NCI-H146 (cell line): ENCODE measurements at places on chromosomes 7 and 10.

DNA sequence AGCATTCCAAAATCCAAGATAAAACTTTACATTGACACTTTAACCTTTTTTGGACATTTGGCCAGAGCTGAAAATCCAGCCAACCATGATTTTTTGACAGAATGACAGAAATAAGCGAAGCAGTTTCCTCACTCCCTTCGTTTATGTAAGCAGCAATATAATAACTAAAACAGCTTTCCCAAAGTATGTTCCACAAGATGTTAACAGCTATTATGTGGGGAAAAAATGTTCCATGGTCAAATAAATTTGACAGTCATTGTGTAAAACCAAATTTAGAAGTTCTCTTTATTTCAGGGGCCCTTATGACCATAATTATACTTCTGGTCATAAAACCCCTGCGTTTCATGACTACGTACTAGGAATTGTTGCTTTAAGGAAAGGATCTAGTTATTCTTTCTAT is 416.5 kb downstream of the MAGI2 start:
- no peak for DNase-seq

DNA sequence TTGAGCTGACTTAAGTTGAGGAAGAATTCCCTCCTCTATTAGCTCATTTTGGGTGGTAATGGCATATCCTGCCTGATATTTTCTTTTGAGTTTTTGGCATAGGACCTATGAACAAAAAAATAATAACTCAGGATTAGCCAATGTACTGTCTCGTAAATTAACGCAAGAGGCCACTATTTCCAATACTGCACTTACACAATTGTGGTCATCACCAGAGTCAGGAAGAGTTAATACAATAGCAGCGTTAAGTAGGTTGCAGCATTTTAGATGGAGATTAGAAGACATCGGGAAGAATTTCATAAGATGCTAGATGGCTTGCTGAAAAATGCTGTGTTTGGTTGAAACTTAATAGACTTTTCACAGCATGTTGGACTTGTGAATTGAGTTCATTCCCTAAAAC is 36.4 kb downstream of the ANTXRL start:
- DNase-seq = no peak

DNA sequence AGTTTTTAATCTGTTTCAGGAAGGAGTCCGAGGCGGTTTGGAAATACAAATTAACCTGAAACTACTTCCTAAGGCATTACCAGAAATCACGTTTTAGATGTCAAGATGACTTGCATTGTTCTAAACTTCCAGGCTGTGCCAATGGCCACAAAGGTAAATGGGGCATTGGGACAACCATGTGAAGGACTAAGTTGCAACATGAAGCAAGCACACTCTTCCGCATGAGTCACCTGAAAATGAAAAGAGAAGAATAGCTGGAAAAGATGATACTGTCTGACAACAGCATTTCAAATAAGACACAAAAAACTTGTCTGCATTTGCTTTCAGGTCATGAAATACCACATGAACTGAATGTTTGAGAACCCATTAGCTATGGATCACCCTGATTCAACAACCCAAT is 262.1 kb downstream of the AHR start:
- DNase-seq = no peak

- no peak for DNase-seq
These were observed 39.1 kb downstream of the MINDY3 start for GRCh38 chr10:15821046-15821683.

- no peak for DNase-seq
These were observed 44.1 kb upstream of the ZNRF2 start for GRCh38 chr7:30240106-30240800.

DNA sequence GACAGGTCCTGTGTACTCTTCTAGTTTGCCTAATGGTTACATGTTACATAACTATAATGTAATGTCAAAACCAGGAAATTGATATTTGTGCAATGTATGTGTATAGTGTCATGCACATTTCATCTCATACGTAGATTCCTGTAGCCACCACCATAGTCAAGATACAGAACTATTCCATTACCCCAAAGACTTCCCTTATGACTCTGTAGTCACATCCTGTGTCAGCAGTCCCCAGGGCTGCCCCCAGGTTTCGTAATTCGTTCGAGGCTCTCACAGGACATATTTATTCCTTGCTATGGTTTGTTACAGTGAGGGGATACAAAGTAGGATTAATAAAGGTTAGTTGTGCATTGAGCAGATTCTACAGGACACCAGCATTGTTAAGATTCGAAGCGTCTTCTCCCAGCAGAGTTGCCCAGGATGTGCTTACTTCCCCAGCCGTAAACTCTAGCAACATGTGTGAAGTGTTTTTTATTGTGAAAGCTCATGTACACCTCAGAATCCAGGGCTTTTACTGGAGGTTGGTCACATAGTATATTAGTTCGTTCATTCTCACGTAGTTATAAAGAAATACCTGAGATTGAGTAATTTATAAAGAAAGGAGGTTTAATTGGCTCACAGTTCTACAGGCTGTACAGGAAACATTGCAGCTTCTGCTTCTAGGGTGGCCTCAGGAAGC is 18.6 kb downstream of the RABGEF1 start:
- DNase-seq = no peak

DNA sequence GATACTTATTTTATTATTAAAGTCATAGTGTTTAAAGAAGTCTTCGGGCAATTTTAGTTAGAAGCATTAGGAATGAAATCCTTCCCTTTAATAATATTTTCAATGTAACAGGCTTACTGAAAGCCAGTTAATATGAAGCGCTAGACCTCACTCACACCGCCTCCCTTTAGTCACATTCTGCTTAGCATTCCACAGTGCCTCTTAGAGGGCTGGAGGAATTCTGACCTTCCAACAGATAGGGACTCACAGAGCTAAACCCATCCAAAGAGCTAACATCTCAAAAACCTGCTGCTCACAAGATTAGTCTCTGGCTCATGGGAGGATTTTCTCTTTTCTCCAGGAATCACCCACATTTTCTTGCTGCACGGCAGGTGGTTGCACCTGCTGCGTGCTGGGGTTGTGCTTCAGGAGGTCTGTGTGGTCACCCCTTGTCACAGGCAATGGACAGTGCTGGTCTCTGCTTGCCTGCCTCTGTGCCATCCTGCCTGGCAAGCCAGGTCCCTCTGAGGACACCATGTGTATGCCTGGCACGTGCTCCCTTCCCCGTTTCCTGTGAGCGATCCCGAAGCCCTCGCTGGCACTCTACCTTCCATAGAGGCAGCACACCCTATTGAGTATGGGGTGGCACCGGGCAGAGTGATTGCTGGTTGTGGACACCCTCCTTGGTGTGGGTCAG is 91.8 kb downstream of the KLF6 start:
- DNase-seq = no peak

DNA sequence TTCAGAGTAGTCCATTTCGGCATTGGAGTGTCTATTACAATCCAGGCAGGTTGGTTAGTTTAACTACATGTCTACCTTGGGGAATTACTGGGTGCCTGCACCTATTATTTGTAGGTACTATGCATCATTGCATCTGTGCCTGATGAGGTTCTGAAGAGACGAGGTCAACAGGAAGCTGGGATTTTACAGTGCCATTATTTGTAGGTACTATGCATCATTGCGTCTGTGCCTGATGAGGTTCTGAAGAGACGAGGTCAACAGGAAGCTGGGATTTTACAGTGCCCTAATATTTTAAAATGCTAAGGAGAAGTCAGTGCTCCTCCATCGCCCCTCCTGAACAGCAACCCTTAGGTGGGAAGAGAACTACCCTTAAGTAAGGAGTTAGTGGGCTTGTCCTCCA is 41.7 kb downstream of the NPY start:
- no peak for DNase-seq

DNA sequence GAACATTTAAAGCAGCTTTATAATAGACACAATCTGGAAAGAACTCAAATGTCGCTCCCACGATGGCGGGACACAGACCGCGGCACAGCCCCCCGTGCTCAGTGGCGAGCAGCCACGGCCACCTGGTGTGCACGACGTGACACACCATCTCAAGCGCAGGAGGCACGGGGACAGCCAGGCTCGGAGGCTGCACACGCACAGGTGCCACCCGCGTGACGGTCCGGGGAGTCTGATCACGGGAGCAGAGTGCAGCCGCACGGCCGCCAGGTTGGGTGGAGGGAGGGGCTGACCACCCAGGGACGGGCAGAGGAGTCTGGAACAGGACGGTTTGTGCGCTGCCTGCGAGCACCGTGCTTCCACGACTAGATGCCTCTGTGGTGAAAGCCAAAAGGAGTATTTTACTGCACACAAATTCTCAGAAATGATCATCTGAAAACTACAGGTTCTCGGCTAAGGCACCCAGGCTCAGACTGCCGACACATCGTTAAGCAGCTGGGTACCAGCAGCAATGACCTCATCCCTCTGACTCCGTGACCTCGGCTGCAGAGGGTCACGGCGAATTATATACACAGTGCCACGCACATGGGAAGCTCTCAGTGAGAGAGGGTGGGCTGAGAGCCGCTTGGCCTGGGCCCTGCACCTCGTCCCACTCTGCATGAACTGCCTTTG is 7.5 kb upstream of the GPER1 start:
- no peak for DNase-seq

GRCh38 chr10:118835682-118836326 is 81.0 kb upstream of the CACUL1 start:
- peak; percentile 43 for DNase-seq

DNA sequence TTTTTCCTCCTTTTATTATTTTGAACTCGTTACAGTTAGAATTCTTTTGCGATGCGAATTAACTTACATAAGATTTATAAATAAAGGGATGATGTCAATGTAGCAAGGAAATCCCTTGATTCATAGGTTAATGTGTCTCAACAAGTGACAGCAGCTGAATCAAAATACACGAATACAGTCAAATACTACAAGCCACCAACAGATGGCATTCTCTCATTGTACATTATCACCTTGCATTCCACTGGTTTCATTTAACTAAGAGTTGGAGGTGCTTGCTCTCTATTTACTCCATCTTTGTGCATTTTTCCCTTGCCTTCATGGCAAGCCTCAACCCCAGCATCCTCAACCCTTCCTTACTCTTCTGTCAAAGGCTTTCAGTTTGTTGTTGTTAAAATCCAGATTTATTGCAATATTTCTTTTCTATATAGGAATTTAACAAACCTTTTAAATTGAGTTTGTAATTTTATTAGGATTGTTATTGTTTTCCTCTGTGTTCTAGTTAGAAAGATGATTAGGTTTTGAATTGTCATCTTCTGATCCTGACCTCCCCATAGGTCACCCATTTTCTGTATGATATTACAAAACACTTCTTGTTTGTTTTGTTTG is 78.3 kb downstream of the SLC25A40 start:
- peak; percentile 70 for DNase-seq

GRCh38 chr10:75228834-75229233 is 6.9 kb downstream of the COMTD1 start:
- DNase-seq = no peak

- DNase-seq = peak; percentile 74
These were observed 9.0 kb upstream of the TACR2 start for GRCh38 chr10:69425511-69426298.

- DNase-seq = no peak
These were observed 62.4 kb downstream of the MICU1 start for GRCh38 chr10:72563327-72563932.

DNA sequence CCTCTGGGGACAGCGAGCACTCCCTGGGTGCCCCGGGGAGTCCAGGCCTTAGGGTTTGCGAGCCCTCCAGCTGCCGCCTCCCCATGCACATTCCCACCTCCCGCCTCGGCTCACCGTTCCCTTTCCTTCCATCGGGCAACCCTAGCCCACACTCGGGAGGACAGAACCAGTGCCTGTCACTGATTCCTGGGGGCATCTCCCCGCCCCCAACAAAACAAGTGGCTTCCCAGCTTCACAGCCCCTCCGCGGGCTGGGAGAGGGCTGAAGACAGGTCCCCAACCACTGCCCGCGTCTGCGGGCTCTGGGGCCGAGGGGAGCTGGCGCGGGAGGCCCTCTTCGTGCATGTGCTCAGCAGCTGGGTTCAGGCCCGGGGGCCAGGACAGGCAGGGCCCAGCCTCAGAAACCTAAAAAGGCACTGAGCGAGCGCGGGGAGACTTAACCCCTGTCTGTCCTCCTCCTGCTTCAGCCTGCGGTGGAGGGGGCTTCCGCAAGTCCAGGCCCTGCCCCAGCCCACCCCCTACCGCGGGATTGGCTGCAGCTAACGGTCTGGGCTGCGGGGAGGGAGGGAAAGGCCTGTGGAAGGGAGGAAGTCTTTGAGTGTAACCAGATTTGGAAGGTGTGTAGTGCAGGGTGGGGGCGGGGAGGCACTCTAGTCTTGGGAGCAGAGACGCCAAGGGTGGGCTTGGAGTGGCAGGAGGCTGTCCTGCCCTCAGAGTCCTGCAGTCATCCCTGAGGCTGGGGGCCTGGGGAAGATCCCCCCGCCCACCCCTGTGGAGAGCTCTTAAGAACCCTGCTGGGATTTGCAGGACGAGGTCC is 1.2 kb downstream of the FLNC start:
- DNase-seq = no peak

DNA sequence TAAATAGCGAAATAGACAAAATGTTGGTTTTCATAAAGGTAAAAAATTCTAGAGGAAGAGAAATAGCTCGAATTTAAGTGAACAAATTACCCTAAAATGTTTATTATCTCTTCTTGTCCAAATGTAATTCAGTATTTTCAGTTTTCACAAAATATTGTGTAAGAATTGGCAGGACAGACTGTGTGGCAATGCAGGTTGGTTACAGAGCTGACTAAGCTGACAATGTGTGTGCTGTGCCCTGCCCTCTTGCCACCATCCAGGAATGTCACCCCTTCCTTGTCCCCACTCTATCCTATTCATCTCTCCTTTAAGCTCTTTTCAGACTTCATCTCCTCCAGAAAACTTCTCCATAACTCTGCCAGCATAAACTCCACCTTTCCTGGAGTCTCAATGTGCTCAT is 46.1 kb downstream of the COL28A1 start:
- DNase-seq = no peak

- DNase-seq = no peak
These were observed 127.5 kb upstream of the GPR26 start for GRCh38 chr10:123538401-123539320.

GRCh38 chr7:36112969-36113368 is 40.1 kb upstream of the EEPD1 start:
- no peak for DNase-seq

GRCh38 chr7:100866729-100867039 is 503 bp upstream of the TRIP6 start:
- DNase-seq = no peak

DNA sequence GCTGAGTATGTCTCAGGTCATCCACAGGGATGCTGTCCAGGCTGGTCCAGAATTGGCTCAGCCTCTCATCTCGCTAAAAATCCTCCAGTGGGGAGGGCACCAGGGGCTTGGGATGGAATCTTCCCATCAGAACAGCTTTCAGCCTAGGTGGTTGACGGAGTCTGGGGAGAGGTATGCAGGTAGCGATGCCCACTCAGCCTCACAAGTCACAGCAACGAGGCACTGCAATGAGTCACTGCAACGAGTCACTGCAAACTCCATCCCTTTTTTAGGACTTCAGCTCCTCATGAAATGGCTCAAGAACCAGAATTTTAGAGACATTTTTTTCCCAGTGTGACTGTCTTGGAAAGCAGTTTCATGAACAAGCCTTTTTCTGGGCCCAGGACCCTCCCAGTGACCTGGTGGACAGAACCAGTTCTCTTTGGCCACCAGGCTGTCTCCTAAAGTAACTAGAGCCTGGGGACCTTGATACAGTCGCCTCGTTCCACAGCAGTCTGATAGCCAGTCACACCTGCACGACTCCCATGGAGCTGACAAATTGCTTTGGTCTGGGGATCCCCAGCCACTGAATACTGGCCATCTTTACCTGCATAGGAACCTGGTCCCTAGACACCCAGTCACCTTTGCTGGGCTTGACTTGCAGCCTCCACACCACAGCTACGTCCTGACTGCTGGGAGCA is 41.3 kb upstream of the PPP2R2D start:
- no peak for DNase-seq
